ENCODE measurements at places on chromosomes 3 and 15. TPM values are rescaled to one million over a fixed set of nuclear protein-coding genes. Genes with fewer than 3 reads are reported as not detected.

The DPPA2 gene
- not detected for total RNA-seq

The PRR20G gene
- total RNA-seq, result not detected

The TPRG1 gene
- 25.9 TPM for total RNA-seq

DNA sequence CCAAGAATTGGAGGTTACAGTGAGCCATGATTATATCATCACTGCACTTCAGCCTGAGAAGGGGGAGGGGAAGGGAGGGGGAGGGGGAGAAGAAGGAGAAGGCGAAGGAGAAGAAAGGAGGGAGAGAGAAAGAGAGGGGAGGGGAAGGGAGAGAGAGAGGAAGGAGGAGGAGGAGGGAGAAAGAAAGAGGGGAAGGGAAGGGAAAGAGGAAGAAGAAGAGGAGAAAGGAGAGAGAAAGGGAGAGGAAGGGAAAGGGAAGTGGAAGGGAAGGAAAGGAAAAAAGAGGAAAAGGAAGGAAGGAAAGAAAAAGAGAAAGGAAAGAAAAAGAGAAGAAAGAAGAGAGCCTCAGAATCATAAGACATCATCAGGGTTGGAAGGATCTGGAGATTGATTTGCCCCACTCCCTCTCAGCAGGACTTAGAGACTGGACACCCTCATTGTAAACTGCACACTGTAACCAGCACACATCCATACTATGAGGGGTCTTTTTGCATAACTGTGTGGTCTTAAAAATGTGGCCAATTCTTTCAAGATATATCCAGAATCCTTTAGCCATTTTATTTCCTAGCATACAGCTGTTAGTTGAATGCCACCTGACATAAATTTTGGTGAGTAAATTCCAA is 130.9 kb downstream of the CMSS1 start:
- no peak overlapping the region for H3K4me3 ChIP-seq
- H3K36me3 ChIP-seq, result no peaks in the 10 kb centered on the region
- H3K27ac ChIP-seq, result no peak overlapping the region
- DNase-seq, result no peak
- H3K27me3 ChIP-seq, result no peaks in the 10 kb centered on the region

DNA sequence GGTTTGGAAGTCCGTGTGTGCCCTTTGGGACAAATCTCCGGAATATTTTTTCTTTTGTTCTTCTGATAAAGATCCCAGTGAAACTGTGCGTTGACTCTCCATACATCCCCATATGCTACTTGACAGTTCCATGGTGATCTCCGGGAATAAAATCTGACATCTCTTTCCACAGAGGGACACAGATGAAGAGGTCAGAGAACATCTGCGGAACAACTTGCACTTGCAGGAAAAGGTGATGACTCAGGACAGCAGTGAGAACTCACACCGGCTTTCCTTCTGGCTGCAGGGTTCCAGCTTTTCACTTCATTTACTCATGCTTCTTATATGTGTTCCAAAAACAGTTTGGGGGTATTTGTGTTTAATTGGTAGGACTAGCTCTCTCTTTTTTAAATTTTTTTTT is 157.5 kb upstream of the CHRM5 start:
- no peak overlapping the region for H3K27ac ChIP-seq
- H3K27me3 ChIP-seq, result no peaks in the 10 kb centered on the region
- H3K4me1 ChIP-seq, result no peaks in the 10 kb centered on the region
- no peak for DNase-seq

DNA sequence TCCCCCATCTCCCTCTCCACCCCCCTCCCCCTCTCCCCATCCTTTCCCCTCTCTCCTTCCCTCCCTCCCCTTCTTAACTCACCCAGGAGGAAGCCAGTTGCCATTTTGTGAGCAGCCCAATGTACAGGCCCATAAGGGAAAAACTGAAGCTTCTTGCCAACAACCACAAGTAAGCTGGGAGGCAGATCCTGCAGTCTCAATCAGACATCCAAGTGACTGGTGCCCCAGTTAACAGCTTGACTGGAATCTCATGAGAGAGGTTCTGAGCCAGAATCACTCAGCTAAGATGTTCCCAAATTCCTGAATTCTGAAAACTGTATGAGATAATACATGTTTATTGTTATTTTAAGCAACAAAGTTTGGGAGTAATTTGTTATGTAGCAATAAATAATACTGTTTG is 90.7 kb downstream of the C3orf70 start:
- H3K27me3 ChIP-seq, result no peaks in the 10 kb centered on the region
- H3K4me3 ChIP-seq, result no peak overlapping the region
- no peaks in the 10 kb centered on the region for H3K36me3 ChIP-seq
- no peaks in the 10 kb centered on the region for H3K4me1 ChIP-seq
- DNase-seq, result no peak

DNA sequence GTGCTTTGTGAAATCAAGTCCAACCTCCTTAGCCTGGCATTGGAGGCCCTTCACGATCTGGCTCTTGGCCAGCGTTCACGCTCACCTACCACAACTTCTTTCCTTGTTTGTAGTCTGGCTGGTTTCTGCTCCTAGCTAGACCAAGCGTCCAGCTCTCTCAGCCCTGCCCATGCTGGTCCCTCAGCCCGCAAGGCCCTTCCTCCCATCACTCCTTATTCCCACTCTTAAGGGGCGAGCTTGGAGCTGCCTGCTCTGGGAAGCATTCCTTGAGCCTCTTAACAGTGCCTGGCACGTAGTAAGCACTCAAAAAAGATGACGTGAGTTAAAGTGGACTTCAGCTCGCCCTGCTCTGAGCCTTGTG is 8.7 kb downstream of the SLC6A6 start:
- no peaks in the 10 kb centered on the region for H3K27me3 ChIP-seq
- DNase-seq, result no peak
- H3K4me1 ChIP-seq, result peaks cover 39% of the 10 kb centered on the region
- H3K4me3 ChIP-seq, result no peak overlapping the region
- H3K27ac ChIP-seq, result peak overlapping the region; percentile 90

GRCh38 chr15:76204916-76205460 is 106.3 kb downstream of the ETFA start:
- peaks cover 2% of the 10 kb centered on the region for H3K36me3 ChIP-seq
- H3K4me1 ChIP-seq, result peaks cover 7% of the 10 kb centered on the region
- DNase-seq, result no peak
- no peak overlapping the region for H3K27ac ChIP-seq
- H3K4me3 ChIP-seq, result no peak overlapping the region
- H3K27me3 ChIP-seq, result no peaks in the 10 kb centered on the region

DNA sequence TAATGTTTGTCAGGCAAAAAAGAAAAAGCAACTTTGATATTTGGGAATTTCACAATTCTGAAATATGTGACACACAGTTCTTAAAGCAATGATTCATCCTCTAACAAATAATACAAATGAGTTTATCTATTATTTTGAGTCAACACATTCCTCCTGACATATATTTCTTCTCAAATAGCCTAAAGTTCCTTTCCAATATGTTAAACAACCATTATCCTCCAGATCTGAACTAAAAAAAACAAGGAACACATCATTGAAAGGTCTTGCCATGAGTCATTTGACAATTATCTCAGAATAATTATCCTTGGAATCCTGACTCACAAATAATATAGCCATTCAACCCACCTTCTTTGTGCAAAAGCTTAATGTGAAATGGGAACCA is 208.7 kb upstream of the CDIN1 start:
- H3K36me3 ChIP-seq, result no peaks in the 10 kb centered on the region
- DNase-seq, result no peak
- H3K4me3 ChIP-seq, result no peak overlapping the region
- H3K27ac ChIP-seq, result no peak overlapping the region
- H3K27me3 ChIP-seq, result no peaks in the 10 kb centered on the region

DNA sequence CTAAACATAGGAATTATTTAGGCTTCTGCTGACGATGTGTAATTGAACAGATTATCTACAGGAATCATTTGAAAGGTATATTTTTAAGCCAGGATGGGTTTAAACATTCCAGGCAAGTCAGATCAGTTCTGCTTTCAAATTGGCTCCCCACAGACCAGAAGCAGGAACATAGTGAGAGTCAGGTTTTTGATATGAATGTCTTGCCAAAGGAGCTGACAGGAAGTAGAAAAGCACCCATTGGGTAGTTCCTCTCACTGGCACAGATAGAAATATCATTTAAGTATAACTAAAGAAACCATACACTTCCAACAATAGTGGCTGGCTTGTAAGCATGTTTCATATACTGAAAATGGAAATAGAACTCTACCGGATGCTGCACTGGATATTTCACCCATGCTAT is 95.2 kb downstream of the CLDN1 start:
- H3K27ac ChIP-seq, result no peak overlapping the region
- peaks cover 4% of the 10 kb centered on the region for H3K27me3 ChIP-seq
- peaks cover 2% of the 10 kb centered on the region for H3K4me1 ChIP-seq
- no peaks in the 10 kb centered on the region for H3K36me3 ChIP-seq
- DNase-seq, result no peak
